HS-27A (cell line): ENCODE measurements at places on chromosomes 7 and 10.

DNA sequence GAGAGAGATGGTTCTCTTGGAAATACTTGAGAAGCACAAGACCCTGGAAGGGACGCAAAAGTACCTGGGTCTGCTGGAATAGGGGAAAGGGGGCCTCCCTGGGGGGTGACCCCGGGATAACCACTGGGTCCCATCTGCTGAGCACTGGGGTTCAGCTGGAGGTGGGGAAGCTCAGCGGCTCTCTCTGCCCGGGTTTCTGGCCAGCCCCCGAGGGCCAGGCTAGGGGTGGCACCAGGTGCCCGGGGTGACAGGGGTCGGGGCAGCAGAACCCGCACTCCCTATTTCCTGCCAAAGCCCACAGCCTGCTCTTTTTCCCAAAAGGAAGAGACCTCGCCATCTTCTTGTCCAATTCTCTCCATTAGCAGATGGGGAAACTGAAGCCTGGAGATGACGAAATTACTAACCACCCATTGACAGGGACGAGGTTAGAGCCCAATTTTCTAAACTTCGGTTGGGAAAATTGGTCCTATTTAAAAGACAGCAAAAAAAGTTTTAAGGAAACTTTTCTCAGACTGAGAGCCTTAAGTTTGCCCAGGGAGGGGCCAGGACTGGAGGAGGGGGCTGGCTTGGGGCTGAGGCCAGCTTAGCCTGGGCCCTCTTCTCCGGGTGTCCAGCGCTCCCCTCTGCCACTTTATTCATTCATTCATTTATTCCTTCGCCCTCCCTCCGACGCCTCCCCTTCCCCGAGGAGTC, 17.8 kb upstream of the GATA3 start:
- no peak for DNase-seq

- DNase-seq = no peak
These were observed 14.2 kb upstream of the POR start for GRCh38 chr7:75900617-75901315.

DNA sequence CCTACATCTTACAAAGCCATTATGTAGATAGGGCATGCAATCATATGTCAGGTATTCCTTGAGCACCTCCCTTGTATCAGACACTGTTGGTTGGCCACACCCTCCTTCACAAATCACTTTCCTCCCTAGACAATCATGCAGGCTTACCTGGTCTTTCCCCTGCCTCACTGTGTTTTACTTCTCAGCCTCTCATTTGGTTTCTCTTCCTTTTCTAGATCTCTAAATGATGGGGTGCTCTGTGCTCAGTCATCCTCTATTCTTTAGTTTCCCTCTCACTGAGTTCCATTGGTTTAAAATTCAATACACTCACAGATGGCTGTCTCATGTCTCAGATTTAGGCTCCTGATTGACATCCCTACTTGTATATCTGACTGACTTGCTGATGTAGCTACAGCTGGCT, 31.4 kb downstream of the ANK3 start:
- DNase-seq = no peak

- DNase-seq = no peak
These were observed 369.6 kb downstream of the AUTS2 start for GRCh38 chr7:69967689-69968450.

DNA sequence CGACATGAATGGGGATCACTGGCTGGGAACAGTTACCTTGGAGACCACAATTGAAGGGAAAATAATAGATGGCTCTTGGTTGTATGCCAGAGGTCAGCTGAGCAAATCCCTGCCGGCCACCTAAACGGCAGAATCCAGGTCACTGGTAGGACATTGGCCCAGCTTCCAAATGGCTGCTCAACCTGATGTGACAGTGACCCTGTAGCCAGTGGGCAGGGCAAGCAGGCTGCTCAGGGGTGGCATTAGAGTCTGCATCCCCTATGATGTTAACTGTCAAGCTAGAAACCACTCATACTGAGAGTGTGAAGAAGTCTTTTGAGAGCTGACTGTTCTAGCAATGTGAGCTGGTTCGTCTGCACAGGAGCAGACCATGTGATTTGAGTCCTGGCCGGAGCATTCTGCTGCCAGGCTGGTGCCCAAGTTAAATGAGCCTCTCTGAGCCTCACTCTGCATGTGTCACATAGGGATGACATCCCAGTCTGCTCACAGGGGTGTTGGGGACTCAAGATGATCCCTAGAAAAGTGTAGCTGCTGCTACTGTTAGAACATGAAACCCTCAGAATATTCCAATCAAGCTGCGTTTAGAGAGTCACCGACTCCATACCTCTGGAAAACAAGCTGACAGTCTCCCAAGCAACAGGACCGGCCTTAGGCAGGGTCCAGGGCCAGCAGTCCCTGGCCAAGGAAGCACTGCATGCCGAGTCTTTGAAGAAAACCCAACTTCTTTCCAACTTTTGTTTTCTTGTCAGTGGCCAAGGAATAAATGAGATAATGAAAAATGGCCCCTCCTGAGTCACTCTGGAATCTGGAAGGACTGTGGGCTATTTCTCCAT, 69.7 kb downstream of the VWA2 start:
- no peak for DNase-seq

- no peak for DNase-seq
These were observed 430.4 kb downstream of the GRID1 start for GRCh38 chr10:85936161-85936560.

GRCh38 chr10:128074589-128074988, 51.6 kb downstream of the MKI67 start:
- DNase-seq = no peak

- no peak for DNase-seq
These were observed 8.0 kb upstream of the CDH23 start for GRCh38 chr10:71388583-71389310.

DNA sequence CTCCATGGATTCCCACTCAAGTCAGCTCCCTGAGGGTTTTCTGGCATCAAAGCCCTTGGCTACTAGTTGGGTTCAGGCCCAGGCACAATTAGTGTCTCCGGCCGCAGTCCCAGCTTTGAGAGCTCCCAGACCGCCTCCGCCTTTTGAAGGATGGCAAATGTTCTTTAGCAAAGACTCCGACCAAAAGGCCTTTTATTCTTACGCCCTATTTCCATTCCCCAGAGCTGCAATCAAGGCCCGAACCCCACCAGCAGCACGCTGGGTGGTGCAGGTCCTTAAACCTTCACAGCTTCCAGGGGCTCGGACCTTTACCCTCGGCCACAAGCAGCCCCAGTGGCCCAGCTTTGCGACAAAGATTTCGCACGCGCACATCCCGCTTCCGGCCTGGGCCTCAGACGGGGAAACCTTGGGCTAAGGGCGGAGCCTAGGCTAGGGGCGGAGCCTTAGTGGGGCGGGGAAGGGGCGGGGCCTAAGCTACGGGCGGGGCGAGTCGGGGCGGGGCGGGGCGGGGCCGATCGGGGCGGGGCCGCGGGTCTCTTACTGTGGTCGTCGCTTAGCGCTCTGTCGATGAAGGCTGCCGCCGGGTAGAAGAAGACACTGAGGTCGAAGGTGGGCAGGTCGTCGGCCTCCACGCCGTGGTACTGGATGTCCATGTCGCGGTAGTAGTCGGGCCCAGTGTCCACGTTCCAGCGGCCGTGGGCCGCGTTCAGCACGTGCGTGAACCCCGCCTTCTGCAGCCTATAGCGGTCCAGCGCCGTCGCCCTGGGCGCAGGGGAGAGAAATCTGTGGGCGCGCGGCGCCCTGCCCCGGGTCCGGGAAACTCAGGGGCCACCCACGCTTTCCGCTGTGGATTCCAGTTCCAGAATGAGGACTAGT, 68.0 kb upstream of the SAMD8 start:
- no peak for DNase-seq

- no peak for DNase-seq
These were observed 100.5 kb downstream of the ZEB1 start for GRCh38 chr10:31419394-31420063.

- no peak for DNase-seq
These were observed 10.8 kb upstream of the RAMP3 start for GRCh38 chr7:45146531-45147379.

DNA sequence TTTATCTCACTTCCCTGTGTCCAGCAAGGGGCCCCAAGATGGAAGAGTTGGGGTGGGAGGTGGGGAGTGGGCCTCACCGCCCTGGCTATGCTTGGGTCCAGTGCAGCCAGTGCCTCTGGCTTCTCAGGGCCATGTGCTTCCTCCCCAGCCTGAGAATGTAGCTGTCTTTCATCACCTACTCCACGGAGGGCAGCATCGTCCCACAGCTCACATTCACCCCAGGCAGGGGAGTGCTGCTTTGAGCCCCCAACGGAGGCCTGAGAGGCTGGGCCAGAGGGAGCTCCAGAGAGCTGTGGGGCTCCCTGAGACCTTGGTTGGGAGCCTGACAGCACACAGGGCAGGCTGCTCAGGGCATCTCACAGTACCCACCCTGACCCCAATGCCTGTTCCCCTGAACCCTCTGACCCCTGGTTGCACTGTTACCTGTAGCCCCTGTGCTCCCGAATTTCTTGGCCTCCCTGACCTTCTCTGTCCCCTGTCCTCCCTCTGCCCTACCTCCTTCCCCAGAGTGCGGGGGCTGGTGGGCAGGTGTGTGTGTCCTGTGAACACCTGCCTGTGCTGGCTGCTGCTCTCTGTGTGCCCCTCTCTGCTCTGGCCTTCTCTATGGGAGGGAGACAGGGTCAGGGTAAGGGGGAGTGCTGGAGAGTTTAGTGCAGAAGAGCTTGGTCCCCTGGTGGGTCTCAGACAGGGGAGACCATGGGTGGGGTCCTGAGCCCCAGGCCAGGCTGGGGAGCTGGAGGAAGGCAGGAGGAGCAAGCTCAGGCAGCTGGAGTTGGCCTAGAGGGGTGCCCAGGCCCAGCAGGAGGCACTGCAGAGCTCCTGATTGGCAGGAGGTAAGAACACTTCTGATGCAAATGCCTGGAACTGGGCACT, 19.6 kb upstream of the ZNF488 start:
- no peak for DNase-seq

DNA sequence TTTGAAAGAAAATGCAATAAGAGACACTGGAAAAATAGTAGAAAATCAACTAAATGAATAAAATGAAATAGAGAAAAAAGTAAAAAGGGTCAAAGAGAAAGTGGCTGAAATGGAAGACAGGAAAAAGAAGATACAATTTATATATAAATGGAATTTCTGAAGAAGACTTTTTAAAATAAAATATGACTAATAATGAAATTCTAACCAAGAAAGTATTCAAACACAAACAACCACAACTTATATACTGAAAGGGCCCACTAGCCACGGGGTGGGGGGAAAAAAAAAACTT, 232.1 kb downstream of the IMMP2L start:
- DNase-seq = no peak

DNA sequence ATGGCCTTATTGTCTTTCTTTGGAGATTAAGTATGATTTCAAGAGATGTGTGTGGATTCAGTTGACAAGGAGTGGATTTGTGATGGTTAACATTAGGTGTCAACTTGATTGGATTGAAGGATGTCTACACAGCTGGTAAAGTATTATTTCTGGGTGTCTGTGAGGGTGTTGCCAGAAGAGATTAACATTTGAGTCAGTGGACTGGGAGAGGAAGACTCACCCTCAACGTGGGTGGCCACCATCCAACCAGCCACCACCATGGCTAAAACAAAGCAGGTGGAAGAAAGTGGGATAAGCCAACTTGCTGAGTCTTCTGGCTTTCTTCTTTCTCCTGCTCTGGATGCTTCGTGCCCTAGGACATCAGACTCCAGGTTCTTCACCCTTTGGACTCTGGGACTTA, 76.1 kb downstream of the GPR37 start:
- DNase-seq = no peak

GRCh38 chr10:132735923-132736391, 50.0 kb downstream of the NKX6-2 start:
- no peak for DNase-seq

DNA sequence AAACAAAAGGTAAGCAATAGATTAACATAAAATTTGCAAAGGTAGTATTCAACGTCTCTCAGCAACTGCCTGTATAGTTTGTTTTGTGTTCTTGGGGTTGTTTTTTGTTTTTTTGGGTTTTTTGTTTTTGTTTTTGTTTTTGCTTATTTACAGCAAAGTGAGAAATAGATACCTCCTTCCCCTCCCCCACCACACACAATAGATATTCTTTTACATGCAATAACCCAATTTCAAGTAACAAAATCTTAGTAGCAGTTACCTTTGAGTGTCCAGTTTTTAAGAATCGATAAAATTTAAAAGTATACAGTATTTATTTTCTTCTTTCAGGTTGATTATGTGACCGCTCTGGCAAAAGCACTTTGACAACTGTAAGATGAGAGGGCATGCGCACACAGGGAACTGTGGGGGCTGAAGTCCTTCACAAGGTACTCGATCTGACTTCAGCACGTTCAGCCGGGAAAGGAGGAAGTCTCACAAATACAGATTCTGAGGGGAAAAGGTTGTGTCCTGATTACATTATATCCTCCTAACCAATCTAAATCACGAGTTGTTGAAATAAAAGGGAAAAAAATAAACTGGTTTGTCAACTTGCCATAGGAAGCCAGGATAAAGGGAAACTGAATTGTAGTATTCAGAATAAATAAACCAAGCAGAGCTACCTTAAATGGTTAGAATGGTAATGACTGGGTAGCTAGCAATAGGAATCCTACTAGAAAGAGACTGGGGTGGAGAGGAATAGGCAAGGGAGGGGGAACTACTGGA, 47.8 kb downstream of the CPEB3 start:
- DNase-seq = no peak

GRCh38 chr10:22156750-22157149, 61.1 kb downstream of the EBLN1 start:
- DNase-seq = no peak

- DNase-seq = no peak
These were observed 3.7 kb upstream of the TRIP6 start for GRCh38 chr7:100863406-100863950.

DNA sequence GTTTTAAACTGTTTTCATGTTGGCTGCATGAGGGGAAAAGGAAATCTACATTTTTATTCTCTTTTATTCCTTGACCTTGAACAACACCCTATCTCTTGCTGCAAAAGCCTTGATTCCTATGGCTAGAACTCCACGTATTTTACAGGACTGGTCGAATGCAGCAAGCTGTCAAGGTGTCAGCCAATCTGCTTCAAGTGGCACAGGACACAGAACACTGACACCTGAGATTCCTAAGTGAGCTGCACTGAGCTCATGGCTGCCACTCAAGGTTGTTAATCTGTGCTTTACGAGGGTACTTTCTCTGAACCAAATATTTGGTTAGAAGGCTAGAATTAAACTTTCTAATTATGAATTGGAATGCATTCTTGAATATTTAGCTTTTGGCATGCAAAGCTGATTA, 349.7 kb upstream of the COBL start:
- DNase-seq = no peak

DNA sequence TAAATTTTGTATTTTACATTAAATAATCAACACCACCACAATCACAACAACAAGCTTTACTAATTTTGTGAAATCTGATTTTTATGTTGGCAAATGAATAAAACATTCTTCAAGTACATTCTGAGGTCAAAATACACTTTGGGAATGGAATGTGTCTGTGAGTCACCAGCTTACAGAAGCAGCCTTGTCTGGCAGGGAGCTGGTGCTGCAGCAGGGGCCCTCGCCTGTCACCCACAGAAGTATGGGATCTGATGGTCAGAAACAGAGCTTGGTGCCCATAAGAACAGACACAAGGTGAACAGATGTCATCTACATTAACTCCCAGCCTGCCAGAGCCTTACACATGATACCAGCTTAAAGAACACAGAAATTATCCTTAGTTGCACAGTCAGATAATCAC, 496.9 kb downstream of the CCSER2 start:
- no peak for DNase-seq

GRCh38 chr10:119252051-119252465, 44.7 kb downstream of the GRK5 start:
- DNase-seq = no peak

- DNase-seq = no peak
These were observed 178.3 kb upstream of the AUTS2 start for GRCh38 chr7:69419934-69420333.
